ENCODE measurements at places on chromosomes 2 and 18.

- DNase-seq: no peak
Measured at GRCh38 chr2:67318563-67318962, 78.6 kb upstream of the ETAA1 start.

DNA sequence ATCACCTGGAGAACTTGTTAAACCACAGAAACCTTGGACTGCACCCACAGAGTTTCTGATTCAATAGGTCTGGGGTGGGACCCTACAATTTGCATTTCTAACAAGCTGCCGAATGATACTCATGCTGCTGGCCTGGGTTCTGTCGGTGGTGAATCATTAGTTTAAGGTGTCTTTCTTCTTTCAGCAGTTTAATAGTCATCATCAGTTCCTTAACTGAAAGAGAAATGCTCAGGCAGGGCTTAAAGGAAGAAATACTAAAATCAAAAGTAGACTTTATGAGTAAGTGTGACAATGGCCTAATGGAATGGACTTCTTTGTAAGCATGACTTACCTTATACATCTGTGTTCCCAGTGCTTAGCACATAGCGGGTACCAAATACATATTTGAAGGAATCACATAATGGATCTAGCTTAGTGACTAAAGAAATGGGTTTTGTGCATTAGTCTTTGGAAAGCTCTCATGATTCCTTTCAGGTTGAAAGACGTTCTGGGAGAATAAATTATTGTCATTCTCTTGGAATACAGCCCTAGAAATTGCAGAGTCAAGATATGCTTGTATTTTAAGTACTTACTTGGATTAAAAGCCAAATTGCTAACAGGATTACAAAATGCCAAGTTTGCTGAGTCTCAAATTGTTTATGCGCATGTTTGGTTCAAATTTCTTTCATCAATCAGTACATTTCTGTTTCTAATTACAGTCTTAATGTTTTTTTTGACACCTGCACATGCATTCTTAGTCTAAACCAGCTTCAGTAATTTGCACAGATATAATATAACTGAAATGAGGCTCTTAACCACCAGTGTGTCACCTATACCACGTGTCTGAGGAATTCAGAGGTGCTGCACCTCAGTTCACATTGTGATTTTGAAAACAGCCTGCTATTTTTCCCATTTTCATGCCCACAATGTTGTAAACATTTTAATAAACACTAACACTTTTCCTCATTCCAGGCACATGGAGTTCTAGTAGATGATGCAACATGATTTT is 220.3 kb upstream of the NRP2 start:
- no peak for DNase-seq

DNA sequence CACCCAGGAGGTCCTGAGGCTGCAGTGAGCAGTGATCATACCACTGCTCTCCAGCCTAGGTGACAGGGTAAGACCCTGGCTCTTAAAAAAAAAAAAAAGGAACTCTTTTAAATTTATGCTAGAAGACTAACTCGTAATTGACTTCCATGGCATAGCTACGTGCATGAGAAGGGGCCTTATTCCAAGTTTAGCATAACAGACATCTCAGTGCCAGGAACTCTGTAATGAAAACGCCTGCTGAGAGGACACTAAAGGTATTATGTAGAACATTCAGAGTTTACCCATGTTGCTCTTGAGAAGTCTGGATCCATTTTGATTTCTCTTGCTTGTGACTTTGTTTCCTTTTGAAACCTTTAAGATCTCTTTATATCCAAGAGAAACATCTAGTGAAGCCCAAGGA is 276.0 kb downstream of the ZNF407 start:
- no peak for DNase-seq

- DNase-seq: no peak
Measured at GRCh38 chr2:95569170-95569569, 22.6 kb upstream of the TRIM43 start.

- no peak for DNase-seq
Measured at GRCh38 chr2:128252501-128252900, 66.2 kb downstream of the HS6ST1 start.

DNA sequence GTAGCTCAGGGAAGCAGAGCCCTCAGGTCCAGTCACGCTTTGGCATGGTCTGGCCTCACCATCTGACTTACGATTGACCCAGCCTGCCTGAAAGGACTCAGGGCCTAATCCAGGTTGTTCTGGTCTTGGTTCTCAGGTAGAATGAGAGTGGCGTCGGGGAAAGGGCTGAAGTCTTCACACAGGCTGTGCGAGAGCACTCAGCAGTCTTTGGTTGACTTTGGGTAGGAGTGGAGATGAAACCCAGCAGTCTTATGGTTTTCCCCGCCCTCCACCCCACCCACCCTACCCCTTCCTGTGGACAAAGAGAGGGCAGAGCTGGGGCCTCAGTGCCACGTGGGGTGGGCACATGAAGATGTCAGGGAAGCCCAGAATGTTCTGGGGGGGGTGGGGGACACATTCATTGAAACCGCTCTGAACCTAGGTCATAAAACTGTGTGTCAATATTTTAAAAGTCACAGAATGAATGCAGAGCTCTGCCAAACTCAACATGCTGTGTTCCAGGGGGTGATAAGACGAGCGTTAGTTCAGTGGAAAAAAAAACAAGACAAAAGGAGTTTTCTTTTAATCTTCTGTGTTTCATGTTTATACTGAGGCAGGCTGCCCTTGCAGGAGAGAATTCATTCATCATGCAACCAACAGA is 58.6 kb upstream of the ALPP start:
- no peak for DNase-seq

- DNase-seq: no peak
Measured at GRCh38 chr2:196989496-196989895, 63.0 kb upstream of the PGAP1 start.

GRCh38 chr2:71530211-71530610 is 76.8 kb downstream of the DYSF start:
- no peak for DNase-seq

- no peak for DNase-seq
Measured at GRCh38 chr2:120313695-120314615, 32.0 kb upstream of the INHBB start.

- no peak for DNase-seq
Measured at GRCh38 chr2:1743396-1744150, 742 bp downstream of the PXDN start.

- DNase-seq: no peak
Measured at GRCh38 chr2:159459279-159459678, 157.1 kb downstream of the BAZ2B start.

- no peak for DNase-seq
Measured at GRCh38 chr2:124281541-124281940, 256.5 kb downstream of the CNTNAP5 start.

DNA sequence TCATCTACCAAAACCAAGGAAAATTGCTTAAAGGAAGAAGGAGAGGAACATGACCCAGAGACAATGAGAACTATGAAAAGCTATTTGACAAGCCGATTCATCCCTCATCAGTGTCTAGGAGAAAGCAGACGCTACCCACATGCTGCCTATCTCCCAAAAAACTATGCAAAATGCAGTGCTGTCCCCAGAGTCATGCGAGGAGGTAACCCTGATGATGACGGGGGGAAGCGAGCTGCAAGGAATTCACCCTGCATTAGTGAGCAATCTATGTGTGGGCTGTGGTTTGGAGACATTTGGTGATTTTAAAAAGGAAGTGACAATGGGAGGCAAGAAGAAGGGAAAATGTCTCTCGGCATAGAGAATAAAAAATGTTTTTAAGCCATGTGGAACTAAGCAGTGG is 472.7 kb downstream of the CMPK2 start:
- DNase-seq: no peak

DNA sequence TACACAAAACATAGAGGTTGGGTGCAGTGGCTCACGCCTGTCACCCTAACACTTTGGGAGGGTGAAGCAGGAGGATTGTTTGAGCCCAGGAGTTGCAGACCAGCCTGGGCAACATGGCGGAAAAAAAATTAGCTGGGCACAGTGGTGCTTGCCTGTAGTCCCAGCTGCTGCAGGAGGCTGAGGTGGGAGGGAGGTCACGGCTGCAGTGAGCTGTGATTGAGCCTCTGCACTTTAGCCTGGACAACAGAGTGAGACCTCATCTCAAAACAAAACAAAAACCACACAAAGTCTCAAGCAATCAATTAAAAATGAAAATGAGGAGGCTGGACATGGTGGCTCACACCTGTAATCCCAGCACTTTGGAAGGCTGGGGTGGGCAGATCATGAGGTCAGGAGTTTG is 4.9 kb downstream of the NOP58 start:
- DNase-seq: no peak

DNA sequence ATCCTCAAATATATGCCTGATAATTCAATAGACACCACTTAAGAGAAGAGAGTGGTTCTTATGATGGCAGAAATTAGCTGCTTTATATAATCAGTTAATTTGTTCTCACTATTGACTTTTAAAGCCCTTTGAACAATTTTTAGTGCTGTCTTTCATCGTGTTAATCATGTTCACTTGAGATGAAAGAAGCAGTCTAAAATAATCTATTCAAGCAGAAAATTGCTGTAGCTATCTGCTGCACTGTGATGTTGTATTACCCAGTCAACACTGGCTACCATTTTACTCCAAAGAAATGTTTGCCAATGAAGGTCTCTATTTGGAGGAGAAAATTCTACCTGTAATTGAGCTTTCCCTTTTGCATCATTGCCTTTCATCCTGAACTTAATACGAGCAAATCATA is 459.8 kb upstream of the FSIP2 start:
- DNase-seq: no peak

DNA sequence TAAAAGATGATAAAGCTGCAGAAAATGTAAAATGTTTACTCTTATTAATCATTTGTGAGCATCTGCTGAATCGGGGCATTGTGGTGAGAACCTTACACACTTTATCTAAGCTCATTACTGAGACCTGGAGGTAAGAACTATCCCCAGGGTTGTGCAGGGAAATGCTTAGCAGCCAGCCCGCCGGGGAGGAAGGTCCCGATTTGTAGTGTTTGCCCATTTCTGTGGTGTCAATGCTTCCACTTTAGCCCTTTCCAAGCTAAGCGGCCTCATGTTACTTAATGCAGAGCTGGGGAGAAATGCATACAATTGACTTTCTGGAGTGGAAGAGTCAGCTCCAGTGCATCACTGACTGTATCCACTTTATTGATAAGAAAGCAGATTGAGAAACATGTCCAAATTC is 20.8 kb upstream of the KCNK3 start:
- no peak for DNase-seq

GRCh38 chr2:238899386-238899785 is 51.5 kb downstream of the TWIST2 start:
- DNase-seq: no peak

DNA sequence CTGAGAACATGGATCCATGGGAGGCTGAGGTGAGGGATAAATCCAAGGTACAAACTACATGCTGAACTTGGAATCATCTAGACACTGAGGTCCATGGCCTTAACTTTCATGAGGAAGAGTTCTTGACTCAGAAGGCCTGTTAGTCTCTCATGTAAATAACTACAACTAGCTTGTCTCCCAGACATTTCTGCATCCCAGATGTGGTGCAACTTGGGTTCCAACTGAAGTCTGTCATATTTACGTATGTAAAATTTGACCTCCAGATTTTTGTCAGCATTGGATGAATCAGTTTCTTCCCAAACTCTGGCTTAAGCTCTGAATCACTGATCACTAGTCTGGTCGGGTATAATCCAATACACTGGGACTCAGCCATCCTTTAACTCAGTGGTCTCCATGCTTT is 306.9 kb downstream of the PDE11A start:
- DNase-seq: no peak

GRCh38 chr2:166519391-166519962 is 25.4 kb upstream of the SCN7A start:
- no peak for DNase-seq

- no peak for DNase-seq
Measured at GRCh38 chr2:109295070-109295780, 166.2 kb downstream of the SH3RF3 start.

DNA sequence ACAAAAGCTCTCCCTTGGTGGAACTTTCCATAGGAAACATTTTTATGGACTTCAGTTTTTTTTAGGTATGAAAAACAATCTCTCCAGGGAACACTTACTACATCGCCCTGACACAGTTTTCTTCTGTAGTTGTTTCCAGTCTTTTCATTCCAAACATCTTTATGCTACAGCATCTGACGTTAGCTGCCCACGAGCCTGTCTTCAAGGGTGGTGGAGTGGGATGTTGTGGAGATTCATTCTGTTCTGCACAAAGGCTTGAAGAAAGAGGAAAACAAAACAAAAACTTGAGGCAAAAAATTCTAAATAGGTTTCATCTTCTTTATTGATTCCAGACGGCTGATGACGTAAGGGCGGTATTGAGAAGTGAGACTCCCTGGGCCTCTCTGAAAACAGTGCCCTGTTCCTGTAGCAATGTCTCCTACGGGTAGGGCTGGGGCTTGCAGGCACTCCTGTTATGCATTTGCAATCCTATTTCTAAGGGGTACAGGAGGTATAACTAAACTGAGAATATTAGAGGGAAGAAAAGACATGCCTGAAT is 375.0 kb downstream of the RNF144A start:
- DNase-seq: no peak

DNA sequence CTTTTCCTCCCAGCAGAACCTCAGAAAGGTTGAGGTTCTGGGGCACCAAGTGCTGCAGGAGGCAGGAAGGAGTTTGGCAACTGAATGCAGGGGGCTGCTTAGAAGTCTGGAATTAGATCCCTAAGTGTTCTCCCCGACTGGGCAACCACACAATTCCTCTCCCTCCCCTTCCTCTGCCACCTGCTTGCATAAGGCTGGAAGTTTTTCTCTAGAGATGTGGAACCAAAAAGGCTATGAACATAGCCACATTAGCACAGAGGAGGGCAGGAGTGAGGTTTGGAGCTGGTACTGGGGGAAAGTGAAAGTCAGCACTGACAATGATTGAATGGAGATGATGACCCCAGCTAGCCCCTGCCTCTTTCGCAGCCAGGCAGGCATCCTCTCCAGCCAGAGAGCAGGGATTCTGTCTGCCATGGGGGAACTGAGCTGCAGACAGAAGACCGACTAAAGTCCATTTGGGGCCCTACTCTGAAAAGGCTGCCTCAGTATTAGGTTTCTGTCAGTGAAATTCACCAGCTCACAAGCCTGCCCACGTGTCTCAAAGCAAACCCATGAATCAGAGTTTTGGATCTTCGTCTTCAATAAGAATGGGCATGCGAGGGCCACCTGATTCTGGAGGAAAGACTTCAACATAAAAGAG is 87.9 kb upstream of the ITGA6 start:
- DNase-seq: no peak

- no peak for DNase-seq
Measured at GRCh38 chr2:105593221-105593967, 151.3 kb upstream of the NCK2 start.

DNA sequence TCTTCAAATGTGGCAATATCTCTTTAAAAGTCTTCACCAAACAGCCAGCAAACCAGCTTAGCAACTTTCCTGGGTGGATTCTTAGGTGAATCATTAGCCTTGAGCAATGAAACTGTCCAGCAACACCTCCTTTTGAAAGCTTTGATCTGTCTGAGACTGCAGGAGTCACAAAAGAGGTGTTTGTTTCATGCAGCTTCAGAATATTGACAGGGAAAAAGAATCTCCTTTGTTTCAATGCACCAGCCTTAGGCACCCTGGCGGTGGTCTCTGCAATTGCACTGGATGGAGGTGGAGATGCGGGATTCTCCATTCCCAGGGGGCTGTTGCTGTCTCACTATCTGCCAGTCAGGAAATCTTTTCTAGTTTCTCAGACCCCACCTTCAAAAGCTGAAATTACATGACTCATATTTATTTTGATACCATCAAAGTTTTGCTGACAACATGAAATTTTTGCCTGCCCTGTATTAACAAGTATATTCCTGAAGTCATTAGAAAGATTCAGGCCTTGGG is 76.0 kb upstream of the DSG1 start:
- peak; percentile 25 for DNase-seq

All from RKO (cell line).